NCI-H187 treated with DMSO at 0.1 percent for 48 hours (cell line): ENCODE measurements at places on chromosomes 3 and 15.

GRCh38 chr3:17313746-17314145 is 428.7 kb downstream of the TBC1D5 start:
- DNase-seq = no peak

DNA sequence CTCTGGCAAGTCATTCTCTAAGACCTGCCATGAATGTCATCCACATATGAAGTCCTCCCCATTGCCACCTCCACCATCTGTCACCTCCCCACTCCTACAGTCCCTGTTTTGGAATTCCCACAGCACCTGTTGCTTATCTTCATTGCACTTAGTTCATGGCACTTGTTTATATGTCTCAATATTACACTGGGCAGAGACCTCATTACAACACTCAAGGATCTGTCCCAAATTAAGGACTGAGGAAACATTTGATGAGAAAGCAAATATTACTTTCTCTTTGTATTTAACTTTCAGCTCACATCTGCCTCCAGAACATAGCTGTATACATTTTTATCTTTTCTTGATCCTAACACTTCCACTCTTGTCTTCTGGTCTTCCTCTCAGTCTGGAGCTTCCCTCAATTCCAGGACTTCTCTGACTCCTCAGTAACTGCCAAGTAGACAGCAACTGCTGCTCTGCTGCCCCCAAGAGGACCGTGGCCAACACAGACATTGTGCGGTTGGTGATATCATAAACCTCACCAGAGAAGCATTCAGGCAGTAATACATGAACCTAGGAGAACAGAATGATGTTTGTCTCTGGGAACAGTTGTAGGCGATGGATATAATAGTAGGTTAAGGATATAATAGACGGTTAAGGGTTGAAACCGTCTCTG is 45.0 kb upstream of the FGF12 start:
- no peak for DNase-seq

DNA sequence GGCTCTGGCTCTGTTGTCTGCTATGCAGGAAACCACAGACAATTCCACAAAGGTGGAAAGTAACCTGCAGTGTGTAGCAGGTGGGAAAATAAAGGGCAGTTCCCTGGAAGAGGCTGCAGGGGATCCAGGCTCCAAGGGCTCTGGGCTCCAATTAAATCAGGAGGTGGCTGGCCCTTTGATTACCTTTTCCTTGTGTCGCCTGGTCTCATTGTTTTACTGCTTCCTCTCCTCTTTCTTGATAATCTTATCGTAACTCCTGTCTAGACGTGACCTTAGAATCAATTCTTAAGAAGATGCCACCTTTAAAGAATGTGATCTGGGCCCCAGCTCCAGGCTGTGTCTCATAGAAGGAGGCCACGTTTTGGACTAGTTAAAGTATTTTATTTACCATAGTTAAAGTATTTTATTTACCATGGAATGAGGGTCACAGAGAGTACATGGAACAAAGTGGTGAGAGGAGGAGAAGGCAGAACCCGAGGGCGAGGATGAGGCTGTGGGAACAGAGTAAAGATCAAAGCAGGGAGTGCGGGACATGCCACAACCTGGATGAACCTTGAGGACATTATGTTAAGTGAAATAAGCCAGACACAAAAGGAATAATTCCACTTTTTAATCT is 237.5 kb upstream of the STT3B start:
- DNase-seq = no peak

DNA sequence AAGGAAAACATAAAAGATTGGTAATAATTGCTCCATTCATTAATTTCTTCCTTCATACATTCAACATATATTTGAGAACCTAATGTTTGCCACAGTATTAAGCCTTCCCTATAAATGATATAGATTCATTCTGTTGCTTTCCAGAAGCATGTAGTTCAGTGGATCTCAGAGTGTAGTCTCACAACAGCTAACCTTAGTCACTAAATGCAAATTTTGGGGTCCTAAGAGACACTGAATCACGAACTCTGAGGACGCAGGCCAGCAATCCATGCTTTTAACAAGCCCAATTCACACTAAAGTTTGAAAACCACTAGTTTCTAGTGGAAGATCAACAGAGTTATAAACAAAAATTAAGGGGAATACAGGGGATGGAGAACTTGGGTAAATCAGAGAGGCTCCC is 7.2 kb upstream of the AQR start:
- DNase-seq = no peak

DNA sequence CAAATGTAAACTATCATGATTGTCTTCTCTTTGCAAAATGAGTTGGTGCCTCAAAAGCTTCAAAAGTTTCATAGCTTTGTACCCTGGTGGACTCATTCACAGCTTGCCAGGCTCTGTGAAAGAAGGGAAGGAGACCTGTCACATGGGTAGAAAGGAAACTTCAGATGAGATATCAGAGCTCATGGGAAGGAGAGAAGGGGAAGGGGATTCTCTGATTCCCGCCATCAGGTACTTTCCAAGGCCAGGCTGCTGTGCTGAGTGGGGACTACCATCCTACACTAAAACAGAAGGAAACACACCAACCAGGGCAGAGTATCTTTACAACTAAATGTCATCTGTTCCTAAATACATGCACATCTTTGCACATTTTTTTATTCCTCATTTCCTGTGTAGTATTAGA is 9.2 kb downstream of the ILDR1 start:
- no peak for DNase-seq

DNA sequence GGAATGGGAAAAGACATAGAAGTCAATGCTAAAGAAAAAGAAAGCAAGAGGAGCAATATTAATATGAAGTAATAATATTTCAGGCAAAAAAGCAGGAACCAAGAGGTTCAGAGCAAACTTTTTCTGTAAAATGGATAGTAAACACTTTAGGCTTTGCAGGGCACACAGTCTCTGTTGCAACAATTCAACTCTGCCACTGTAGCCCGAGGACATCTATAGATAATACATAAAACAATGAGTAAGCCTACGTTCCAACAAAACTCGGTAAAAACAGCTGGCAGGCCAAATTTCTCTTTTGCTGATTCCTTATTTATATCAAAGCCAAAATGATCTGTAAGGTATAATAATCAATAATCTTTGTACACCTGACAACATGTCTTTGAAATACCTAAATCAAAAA is 56.8 kb downstream of the SMAD6 start:
- no peak for DNase-seq

DNA sequence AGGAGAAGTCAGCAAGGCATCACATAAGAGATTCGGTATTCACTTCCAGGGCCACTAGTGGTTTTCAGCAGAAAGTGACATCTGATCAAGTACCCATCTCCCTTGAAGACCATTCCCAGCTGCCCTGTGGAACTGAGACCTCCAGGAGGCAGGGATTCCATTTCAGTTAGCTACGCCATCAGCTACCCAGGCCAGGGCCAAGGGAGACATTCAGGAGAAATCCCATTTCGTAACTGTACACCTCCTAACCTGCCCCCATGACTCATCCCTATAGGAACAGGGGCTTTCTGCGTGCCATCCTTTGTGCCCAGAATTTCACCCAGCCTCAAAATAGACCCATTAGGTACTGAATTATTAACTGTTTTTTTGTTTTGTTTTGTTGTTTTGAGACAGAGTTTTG is 24.7 kb downstream of the SPATA12 start:
- DNase-seq = no peak

GRCh38 chr3:46527239-46527638 is 29.5 kb downstream of the RTP3 start:
- no peak for DNase-seq

- DNase-seq = no peak
Observed at GRCh38 chr3:59262076-59262498, 212.3 kb upstream of the CFAP20DC start.

- no peak for DNase-seq
Observed at GRCh38 chr3:114093596-114093995, 37.1 kb downstream of the QTRT2 start.

DNA sequence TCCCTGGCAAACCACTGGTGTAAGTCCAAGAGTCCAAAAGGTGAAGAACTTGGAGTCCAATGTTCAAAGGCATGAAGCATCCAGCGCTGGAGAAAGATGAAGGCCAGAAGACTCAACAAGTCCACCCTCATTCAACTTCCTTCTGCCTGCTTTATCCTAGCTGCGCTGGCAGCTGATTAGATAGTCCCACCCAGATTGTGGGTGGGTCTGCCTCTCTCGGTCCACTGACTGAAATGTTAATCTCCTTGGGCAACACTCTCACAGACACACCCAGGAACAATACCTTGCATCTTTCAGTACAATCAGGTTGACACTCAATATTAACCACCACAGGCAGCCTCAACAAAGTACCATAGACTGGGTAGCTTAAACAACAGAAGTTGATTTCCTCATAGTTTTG is 245.9 kb upstream of the IGF1R start:
- DNase-seq = no peak

GRCh38 chr3:176160997-176161396 is 1036.3 kb downstream of the TBL1XR1 start:
- DNase-seq = no peak

GRCh38 chr3:138065949-138066348 is 49.5 kb downstream of the DZIP1L start:
- no peak for DNase-seq

GRCh38 chr15:21270474-21270873 is 169.8 kb downstream of the POTEB3 start:
- no peak for DNase-seq

- no peak for DNase-seq
Observed at GRCh38 chr3:55567615-55568014, 80.5 kb upstream of the WNT5A start.

GRCh38 chr3:197519801-197520211 is 36.0 kb downstream of the BDH1 start:
- DNase-seq = no peak

GRCh38 chr3:40465456-40465855 is 8.3 kb downstream of the RPL14 start:
- no peak for DNase-seq

DNA sequence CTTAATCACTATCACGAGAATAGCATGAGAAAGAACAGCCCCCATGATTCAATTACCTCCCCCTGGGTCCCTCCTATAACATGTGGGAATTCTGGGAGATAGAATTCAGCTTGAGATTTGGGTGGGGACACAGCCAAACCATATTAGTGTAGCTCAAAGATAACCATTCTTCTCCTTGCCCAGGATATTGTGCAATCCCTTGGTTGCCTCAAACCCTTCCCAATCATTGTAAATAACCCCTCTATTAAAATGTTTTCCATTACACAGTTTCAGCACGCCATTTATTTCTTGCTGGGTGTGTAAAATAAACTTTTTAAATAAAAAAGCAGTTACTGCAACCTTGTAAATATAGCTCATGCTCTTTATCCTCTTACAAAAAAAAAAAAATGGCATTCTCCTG is 47.7 kb downstream of the ZNF385D start:
- no peak for DNase-seq

DNA sequence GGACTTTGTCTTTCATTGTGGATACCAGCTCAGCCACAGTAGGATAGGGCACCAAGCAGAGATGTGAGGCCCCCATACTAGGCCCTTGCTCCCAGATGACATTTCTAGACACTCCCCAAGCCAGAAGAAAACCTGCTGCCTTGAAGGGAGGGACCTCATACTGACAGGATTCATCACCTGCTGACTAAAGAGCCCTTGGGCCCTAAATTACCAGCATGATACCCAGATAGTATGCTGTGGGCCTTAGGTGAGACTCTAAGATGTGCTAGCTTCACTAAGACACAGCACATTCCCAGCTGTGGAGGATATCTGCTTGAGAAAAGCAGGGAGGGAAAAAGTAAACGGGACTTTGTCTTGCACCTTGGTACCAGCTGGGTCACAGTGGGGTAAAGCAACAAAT is 324.0 kb downstream of the TBL1XR1 start:
- DNase-seq = no peak

DNA sequence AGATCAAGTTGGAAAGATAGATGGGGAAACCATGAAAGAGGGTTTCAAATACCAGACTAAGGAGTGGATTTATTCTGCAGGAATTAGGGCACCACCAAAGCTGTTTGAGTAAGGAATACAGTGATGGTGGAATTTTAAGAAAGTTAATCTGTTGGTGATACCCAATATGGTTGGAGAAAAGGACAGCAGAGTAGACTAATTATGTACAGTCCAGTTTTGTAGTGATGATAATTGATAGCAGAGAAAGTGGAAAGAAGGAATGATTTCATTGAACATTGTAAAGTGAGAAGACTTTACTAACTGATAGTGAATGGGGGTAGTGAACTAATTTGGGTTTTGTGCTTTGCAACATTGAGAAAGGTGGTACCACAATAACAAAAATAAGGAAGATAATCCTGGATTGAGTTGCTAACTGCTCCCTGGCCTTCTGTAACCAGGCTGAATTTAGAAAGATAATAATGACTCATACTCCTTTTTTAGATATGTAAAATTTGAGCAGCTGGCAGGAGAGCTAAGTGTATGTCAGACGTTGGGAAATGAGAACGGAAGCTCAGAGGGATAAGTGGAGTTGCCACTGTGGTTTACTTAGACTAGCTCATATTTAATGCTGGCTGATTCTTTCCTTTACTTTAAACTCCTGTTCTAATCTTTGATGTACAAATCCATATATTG is 16.9 kb downstream of the TCAIM start:
- no peak for DNase-seq

DNA sequence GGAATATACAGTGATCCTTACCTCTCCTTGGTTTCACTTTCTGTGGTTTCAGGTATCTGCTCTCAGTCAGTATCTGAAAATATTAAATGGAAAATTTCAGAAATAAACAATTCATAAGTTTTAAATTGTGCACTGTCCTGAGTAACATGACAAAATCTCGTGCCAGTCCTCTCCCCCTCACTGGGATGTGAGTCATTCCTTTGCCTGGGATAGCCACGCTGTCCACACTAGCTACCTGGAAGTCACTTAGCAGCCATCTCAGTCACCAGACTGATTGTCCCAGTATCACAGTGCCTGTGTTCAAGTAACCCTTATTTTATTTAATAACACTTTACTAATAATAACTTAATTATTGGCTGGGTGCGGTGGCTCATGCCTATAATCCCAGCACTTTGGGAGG is 15.3 kb upstream of the KLHL25 start:
- no peak for DNase-seq

GRCh38 chr3:167738037-167738436 is 2.5 kb downstream of the SERPINI1 start:
- DNase-seq = no peak
